ENCODE measurements at places on chromosomes 6 and 20.

- no peak for DNase-seq
Measured at GRCh38 chr6:100096936-100097335, 102.9 kb upstream of the MCHR2 start.

GRCh38 chr6:136095986-136096385, 154.1 kb downstream of the MTFR2 start:
- no peak for DNase-seq

DNA sequence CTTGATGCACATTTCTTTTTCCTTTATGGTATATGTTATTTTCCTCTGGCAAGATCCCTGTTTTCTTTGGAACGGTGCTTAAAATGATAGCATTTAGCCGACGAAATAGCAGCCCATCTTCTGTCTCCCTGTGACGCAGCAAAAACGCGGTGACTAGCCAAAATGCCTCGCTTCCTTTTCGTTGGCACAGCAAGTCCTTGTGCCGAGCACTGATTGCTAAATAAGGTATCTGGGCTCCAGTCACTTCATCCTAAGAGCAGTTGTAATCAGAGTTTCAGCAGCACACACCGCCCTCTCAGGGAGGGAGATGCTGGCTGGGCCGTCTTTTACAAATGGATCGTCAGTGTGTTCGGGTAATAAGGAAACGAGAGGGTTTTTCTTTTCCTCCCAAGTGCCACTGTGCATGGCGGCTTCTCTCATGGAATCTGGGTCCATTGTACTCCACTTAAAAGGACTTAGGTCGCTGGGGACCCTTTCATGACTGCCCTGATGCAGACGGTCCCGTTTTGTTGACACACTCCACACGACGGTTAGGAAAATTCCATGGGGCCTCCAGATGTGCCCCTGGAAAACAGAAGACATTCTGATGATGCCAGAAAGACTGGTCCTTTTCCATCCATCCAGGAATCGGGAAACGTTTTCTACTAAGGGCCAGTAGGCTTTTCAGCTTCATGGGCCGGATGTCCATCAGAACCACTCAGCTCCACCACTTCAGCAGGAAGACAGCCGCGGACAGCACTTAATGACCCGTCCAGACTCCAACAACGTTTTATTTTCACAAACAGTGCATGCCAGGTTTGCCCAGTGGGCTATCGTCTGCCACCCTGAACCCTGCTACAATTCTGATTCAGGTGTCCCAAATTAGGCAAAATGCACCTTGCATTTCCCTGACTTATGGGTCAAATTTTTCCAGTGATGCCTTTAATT, 185.5 kb downstream of the CDH4 start:
- DNase-seq: no peak

DNA sequence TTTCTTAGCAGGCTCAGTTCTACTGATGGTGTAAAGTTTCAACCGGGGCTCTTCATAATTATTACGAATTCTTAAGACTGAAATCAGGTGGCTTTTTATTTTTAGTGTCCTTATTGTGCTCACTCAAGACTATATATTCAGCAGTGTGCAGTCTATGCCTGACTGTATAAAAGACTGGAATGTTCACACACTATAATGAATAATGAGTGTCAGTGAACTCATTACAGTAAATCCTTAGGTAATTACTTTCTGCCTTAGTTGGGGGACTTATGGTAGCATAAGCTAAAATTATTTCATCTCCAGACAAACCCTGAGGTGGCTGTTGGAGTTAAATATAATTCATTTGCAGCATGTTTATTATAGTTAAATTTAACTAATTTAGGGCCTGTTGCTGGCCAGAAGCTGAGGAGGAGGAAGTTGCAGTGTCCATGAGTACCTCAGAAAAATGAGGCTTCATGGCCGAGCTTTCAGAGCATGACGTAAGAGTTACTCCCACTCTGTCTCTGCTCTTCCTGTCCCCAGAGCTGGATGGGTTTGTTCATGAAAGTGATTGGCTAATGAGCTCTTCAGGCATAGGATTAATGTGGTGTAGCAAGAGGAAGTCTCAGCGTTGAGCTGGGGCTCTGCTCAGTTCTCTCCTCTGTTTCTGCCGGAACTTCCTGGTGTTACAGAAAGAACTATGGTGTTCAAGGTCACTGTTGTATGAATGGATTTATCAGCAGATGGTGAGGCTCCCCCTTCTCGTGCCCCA, 335.7 kb downstream of the NRN1 start:
- DNase-seq: peak; percentile 13

DNA sequence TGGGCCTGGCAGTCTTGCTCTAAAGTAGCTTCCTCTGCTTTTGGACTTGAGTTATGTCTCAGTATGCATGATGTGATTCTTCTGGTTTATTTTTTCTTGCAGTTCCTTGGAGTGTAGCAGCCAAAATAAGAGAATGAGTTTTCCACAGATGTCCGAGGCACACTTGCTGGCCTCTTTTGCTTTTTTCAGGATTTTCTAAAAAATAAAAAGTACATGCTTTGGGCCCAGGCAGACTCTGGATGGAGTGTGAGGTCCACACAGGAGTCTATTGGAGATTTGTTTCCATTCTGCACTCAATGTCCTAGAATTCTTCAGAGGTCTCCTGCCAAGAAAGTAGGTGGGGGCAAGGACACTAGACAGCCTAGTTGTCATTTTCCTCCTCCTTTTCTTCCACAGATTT, 477.6 kb downstream of the EPM2A start:
- no peak for DNase-seq

DNA sequence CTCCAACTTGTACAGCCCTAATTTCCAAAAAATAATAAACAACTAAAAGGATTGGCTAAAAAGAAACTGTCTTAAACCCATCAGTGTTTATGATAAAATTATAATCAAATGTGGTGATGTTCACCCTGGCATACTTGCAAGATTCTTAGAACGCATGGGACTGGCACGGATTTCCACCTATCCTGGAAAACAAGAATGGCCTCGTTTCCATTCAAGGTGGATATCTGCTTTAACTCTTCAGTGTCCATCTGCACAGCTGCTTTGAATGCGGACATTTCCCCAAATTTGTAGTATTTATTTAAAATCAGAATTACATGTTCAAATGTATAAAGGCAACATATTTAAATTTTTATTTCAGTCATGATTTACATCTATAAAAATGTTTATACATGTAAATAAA, 4.2 kb downstream of the CNR1 start:
- DNase-seq: no peak

GRCh38 chr6:166087246-166087645, 80.4 kb downstream of the TBXT start:
- no peak for DNase-seq

DNA sequence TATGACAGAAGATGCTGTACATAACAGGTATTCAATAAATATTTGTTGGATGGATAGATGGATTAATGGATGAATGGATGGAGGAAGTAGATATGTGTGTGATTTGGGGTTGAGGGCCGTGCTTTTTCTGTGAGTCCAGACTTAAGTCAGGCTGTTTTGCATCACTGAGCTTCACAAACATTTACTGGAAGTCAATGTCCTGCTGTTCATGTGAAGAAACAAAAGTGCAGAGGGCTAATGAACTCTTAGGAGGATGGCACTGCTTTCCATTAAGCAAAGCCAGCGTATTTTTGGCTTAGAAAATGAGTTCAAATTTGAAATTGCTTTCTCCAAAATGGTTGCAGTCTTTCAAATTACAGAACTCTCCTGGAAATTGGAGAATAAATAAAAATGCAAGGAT, 260.6 kb upstream of the SASH1 start:
- no peak for DNase-seq

GRCh38 chr20:54557806-54558590, 82.6 kb downstream of the DOK5 start:
- DNase-seq: no peak

GRCh38 chr6:96856856-96857255, 19.6 kb upstream of the GPR63 start:
- DNase-seq: no peak

DNA sequence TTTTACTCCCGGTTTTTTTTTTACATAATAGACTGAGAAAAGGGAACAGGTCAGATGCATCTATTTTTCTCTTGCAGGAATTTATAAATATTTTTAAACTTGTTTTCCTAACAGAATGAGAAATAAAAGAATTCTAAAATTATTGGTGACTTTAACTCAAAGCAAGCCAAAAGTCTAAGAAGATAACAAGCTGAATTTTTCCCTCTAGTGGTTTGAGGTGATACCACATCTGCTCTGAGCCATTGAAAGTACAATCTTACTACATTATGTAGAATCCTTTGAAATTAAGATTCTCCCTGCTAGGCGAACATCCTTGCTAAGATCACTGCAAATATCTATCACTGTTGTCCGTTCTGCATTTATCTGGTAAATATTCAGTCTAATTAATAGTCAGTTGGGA, 10.7 kb upstream of the STMND1 start:
- no peak for DNase-seq

DNA sequence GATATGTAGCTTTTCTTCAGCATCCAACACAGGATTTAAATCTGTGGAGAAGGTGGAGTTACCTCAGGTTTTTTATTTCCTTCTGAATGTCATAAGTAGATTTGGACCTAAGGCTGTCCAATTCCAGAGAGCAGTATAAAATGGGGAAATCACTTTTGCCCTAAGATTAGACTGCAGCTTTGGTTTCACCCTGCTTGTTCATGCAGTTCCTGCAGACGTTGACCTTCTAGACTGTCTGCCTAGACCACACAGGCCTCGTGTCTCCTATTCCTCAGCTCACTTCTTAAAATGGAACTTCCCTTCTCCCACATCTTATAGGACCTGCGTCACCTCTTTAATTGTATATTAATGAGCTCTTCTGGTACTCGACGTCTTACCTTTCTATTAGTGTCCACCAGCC, 26.0 kb upstream of the C6orf62 start:
- DNase-seq: no peak

DNA sequence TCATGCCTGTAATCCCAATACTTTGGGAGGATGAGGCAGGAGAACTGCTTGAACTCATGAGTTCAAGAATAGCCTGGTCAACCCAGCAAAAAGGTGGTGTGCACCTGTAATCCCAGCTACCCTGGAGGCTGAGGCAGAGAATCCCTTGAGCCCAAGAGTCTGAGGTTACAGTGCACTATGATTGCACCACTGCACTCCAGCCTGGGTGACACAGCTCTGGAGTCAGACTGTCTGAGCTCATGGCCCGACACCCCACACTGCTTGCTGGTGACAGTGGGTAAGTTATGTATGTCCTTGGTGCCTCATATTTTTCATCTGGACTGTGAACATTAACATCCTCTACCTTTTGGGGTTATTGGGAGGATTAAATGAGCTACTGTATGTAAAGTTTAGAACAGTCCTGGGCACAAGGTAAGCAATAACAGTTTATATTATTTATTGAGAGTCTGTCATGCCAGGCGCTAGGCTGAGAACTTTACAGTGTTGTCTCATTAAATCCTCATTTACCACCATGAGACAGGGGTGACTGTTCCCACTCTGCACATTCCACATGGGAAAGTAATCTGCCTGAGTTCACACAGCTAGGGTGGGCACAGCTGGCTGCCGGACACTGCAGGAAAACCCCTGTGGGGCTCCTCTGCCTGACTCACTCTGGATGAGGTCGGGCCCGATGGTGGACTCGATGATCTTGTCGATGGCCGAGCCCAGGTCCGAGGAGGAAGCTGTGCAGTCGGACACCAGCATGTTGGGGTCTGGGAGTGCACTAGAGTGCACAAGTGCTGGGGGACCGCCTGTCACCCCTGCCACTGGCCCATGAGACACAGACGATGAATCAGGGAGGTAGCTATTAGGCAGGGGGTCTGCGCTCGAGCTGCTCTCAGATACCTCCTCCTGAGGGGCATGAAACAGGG, 2.9 kb downstream of the ZNF335 start:
- DNase-seq: no peak

DNA sequence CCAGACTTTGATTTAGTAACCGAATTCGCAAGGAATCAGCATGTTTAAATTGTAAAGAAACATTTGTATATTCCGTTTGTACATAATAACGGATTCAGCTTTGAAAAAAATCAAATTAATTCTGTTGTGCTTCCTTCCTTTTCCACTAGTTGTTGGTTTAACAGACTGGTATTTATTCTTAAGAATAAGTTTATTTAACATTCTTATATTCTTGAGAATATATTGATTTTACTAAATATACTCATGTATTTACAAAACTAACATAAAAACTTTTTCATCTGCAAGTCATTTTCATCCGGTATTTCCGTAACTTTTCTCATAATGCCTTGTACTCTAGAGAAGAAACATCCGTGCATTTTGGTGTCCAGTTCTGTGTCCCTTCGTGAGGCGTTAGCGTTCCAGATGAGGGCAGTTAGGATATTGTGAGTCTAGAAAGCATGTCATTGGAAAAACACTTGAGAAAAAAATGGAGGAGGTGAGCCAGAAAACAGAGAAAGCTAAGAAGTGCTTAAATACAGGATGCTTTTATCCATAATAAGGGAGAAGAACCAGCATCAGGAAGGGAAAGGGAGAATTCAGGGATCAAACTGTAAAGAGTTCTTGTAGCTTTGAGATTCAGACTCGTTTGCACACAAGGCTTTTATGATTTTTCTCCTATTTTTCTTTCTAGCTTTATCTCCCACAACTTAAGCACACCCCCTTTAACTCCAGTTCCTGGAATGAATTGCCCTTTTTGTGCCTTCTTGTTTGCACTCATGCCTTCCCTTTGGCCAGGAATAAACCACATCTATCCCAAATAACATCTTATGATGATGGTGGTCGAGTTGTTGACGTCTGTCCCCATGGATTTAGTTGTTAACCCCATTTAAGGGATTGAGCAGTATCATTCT, 1.8 kb downstream of the WRNIP1 start:
- no peak for DNase-seq

- no peak for DNase-seq
Measured at GRCh38 chr6:54107470-54108090, 3.7 kb upstream of the MLIP start.

- DNase-seq: no peak
Measured at GRCh38 chr6:7590918-7591302, 912 bp downstream of the SNRNP48 start.

GRCh38 chr6:111482959-111483735, at the start of gene REV3L:
Gene REV3L (minus strand): TSS chr6:111483218. CDS start chr6:111482888, 330 bp downstream.
- peak; percentile 54 for DNase-seq

GRCh38 chr20:50522053-50522674, 12.0 kb downstream of the PTPN1 start:
- no peak for DNase-seq
